ENCODE measurements at places on chromosomes 7 and 10.

DNA sequence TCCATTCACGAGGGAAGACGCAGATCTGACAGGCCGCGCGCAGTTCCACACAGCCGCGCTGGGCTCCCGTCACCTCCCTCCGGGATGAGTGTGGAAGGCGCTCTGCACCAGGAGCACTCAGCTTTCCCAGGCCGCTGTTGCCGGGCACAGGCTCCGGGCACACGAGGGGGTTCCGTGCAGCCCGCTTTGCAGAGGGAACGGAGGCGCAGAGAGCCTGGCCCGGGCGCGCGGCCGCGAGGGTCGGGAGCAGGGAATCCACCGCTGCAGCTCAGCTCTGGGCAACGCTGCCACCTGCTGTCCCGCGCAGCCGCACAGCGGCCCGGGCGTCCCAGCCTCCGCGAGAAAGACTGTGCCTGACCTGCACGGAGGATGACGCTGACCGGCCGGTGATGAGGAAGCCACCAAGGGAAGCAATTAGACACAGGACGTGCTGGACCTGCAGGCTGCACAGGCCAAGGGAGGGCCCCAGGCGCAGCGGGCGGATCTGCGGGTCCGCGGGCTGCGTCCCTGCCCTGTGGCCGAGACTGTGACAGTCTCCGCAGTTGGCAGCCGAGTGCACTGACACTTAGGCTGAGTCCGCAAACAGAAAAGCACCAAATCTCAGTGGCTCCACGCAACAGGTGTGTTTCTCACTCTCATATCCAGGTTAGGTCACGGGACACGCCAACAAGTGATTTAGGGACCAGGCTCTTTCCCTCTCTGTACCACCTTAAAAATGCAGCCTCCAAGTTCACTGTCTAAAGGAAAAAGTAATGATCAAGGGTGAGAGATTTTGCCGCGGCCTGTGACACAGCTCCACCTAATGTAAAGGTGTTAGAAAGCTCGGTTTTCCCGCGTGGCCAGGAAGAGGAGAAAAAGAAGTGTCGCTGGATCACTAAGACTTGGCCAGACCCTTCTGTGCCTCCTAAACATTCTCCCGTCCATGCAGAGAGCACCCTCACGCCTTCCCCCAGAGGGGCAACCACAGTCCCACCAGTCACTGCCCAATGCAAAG is 94.5 kb downstream of the SEC61G start:
- no peak for DNase-seq

GRCh38 chr10:124550293-124551034 is 88.8 kb downstream of the LHPP start:
- no peak for DNase-seq

- DNase-seq = no peak
Measured at GRCh38 chr10:63920926-63921325, 399.7 kb downstream of the REEP3 start.

DNA sequence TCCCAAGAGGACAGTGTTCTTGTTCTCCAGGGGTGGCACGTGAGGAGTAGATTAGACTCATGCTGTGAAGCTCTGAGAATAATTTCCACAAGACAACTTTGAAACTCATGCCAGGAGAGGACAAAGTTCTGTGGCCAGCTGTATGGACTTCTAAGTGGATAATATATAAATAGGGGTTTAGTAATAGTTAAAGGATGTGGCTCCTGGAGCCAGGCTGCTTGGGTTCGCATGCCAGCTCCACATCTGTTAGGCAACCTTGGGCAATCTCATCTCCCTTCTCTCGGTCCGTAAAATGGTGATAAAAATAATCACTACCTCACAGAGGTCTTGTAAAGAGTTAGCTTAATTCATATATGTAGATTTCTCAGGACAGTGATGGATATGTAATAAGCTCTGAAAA is 35.8 kb downstream of the ACSL5 start:
- no peak for DNase-seq

DNA sequence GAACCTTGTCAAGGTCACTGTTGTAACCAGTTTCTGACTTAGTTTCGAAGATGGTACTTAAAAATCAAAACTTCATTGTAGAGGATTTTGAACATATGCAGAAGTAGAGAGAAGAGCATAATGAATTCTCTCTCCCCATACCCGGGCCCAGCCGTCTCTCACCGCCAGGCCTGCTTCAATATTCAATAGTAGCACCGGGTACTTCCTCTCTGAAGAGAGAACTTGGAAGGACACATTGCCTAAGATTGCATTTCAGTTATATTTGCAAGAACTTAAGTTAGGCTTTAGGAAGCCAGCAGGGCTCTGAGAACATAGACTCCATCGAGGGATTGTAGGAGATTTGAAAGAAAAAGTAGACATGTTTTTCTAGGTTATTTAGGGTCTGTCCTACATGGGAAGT is 19.1 kb downstream of the LMTK2 start:
- no peak for DNase-seq

GRCh38 chr10:43233601-43234430 is 33.0 kb downstream of the RASGEF1A start:
- DNase-seq = no peak

GRCh38 chr10:71219918-71220688 is 7.7 kb downstream of the UNC5B start:
- DNase-seq = no peak

Measured in NCI-H1417 treated with DMSO at 0.1 percent for 48 hours (cell line).